ENCODE measurements at places on chromosomes 7 and 10.

GRCh38 chr7:128033246-128033645 lies 2.0 kb upstream of the LRRC4 start:
- DNase-seq, result no peak

DNA sequence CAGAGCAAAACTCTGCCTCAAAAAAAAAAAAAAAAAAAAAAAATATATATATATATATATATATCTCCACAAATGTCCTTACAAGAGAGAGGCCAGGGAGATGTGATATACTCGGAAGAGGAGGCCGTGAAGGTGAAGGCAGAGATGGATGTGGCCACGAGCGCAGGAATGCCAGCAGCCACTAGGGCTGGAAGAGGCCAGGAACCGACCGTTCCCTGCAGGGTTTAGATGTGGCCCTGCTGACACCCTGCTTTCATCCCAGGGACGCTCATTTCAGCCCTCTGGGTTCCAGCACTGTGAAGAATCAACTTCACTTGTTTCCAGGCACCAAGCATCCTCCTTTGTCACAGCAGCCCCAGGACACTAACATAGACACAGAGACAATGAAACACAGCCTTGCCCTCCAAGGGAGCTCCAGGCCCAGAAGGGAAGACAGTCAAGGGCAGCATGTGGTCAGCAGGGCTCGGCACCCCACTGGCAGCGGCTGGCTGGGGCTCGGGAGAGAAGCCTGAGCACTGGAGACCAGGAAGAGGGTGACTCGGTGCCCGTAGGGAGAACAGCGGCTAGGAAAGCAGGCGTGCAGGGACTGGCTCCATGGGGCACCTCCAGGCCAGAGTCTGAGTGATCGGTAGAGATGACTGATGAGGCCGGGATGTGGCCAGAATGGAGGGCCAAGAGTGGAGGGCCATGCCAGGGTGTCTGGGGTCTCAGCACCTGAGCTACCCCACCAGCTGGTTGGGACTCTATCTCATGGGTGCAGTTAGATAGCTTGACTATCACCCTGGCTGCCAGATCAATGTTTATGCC lies 7.6 kb downstream of the WDR86 start:
- no peak for DNase-seq

GRCh38 chr7:9776900-9777299 lies 1196.8 kb upstream of the PHF14 start:
- DNase-seq, result no peak

GRCh38 chr10:21980691-21981090 lies 22.8 kb downstream of the DNAJC1 start:
- no peak for DNase-seq

GRCh38 chr10:78419481-78420265 lies 386.0 kb downstream of the RPS24 start:
- DNase-seq, result no peak

GRCh38 chr7:151792636-151793035 lies 84.3 kb downstream of the PRKAG2 start:
- no peak for DNase-seq

DNA sequence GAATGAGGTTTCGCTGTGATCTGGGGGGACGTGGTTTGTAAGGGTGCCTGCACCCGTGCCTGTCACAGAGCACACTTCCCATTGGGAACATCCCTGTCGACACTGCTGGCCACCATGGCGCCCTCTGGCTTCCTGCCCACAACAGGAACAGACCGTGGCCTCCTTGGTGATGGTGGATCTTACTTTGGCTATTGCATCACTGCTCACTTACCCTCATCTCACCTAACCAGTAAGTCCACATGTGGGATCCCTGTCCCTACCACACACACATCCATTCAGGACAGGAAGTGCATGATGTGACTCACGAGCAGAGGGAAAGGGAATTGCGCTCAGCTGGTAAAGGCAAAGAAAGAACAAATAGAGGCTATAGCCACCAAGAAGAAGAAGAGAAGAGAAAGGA lies 26.2 kb upstream of the SEC61G start:
- DNase-seq, result no peak

- no peak for DNase-seq
Measured at GRCh38 chr10:3395458-3395861, 222.9 kb upstream of the PITRM1 start.

DNA sequence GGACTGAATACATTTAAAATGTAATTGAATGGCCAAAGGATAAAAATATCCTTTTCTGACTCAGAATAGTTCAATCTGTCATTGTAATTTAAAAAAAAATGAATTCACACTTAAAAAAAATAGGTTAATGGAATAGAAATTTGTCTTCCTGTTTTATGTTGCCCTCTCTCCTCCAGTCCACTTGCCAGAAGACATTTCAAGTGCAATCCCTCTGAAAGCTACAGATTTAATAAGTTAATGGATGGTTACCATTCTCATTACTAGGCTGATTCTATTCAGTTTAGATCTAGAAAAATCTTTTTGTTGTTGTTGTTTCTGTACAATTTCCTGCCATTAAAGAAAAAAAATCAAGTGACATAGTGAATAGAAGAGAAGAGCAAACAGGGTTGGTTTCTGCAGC lies 142.9 kb downstream of the SKAP2 start:
- DNase-seq, result no peak

GRCh38 chr10:23469596-23470237 lies 30.8 kb downstream of the OTUD1 start:
- no peak for DNase-seq

- DNase-seq, result peak; percentile 75
Measured at GRCh38 chr10:103685880-103686669, 169.3 kb downstream of the SH3PXD2A start.

- DNase-seq, result no peak
Measured at GRCh38 chr10:48514916-48515315, 90.0 kb downstream of the ARHGAP22 start.

- DNase-seq, result no peak
Measured at GRCh38 chr7:80264769-80265495, 130.3 kb downstream of the GNAI1 start.

- no peak for DNase-seq
Measured at GRCh38 chr10:11397980-11398580, 213.4 kb downstream of the USP6NL start.

GRCh38 chr10:125043841-125044658 lies 102.1 kb downstream of the ZRANB1 start:
- DNase-seq, result no peak

GRCh38 chr7:71323726-71324125 lies 191.8 kb downstream of the GALNT17 start:
- DNase-seq, result no peak

Measured in D721Med (cell line).